ENCODE measurements at places on chromosomes 2 and 18. TPM values are rescaled to one million over a fixed set of nuclear protein-coding genes. Genes with fewer than 3 reads are reported as not detected.
A peak's percentile ranks its signal among the peaks of the same experiment; 100 is the strongest.

DNA sequence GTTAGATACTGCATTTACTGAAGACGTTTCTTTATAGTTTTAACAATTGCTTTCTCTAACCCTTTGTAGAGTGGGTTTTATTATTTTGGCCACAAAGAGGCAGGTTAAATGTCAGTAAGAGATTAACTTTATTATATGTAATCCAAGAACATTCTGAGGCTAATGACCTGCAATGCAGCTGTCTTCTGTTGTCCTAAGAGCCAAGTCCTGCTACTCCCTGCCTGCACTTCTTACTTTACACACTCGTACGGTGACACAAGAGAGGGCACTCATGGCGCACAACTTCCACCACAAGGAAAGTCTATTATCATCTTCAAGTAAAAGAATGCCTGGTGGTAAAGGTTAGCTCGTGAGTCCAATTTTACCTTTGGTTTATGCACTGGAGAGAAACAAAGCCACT lies 471.0 kb upstream of the HNMT start:
- DNase-seq, result no peak
- H3K36me3 ChIP-seq, result no peaks in the 10 kb centered on the region
- no peak overlapping the region for H3K4me3 ChIP-seq

Gene HOXD9
- not detected for total RNA-seq

GRCh38 chr2:133956434-133956935 lies 297.4 kb upstream of the MGAT5 start:
- no peaks in the 10 kb centered on the region for H3K4me1 ChIP-seq
- H3K27me3 ChIP-seq, result no peaks in the 10 kb centered on the region
- no peak overlapping the region for H3K4me3 ChIP-seq
- DNase-seq, result no peak
- no peaks in the 10 kb centered on the region for H3K36me3 ChIP-seq
- no peak overlapping the region for H3K27ac ChIP-seq

- H3K4me1 ChIP-seq, result peaks cover 3% of the 10 kb centered on the region
- H3K36me3 ChIP-seq, result no peaks in the 10 kb centered on the region
- H3K27ac ChIP-seq, result no peak overlapping the region
- no peak for DNase-seq
These were observed 30.2 kb upstream of the HPCAL1 start for GRCh38 chr2:10272464-10272863.

- no peak for DNase-seq
- peak overlapping the region; percentile 52 for H3K27ac ChIP-seq
- H3K27me3 ChIP-seq, result no peaks in the 10 kb centered on the region
- H3K4me3 ChIP-seq, result no peak overlapping the region
These were observed 105.9 kb downstream of the ACKR3 start for GRCh38 chr2:236675526-236675925.

DNA sequence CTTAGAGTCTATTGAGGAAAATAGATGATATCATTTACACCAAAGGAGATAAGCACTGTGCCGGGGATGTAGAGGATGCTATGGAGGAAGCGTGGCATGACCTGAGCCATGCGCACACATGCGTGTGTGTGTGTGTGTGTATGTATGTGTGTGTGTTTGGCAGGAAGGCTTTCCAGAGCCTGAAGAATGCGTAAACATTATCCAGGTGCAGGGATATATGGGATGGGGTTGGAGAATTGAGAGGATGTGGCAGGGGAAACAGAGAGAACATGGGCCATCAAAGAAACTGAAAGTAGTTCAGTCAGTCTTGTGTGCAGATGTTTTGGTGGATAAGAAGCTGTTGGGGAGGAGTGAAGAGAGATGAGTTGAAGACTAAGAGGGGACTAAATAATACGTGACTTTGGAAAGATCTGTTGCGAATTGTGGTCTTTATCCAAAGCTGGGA lies 9.3 kb upstream of the STAT1 start:
- no peaks in the 10 kb centered on the region for H3K27me3 ChIP-seq
- H3K4me3 ChIP-seq, result no peak overlapping the region
- DNase-seq, result no peak
- H3K27ac ChIP-seq, result no peak overlapping the region

GRCh38 chr2:10331027-10331701 lies 28.5 kb downstream of the HPCAL1 start:
- H3K4me3 ChIP-seq, result no peak overlapping the region
- H3K4me1 ChIP-seq, result peaks cover 33% of the 10 kb centered on the region
- no peaks in the 10 kb centered on the region for H3K36me3 ChIP-seq
- no peak overlapping the region for H3K27ac ChIP-seq
- peak; percentile 55 for DNase-seq

Gene HOXD1
- total RNA-seq, result not detected

Gene MAP3K19
- not detected for total RNA-seq

DNA sequence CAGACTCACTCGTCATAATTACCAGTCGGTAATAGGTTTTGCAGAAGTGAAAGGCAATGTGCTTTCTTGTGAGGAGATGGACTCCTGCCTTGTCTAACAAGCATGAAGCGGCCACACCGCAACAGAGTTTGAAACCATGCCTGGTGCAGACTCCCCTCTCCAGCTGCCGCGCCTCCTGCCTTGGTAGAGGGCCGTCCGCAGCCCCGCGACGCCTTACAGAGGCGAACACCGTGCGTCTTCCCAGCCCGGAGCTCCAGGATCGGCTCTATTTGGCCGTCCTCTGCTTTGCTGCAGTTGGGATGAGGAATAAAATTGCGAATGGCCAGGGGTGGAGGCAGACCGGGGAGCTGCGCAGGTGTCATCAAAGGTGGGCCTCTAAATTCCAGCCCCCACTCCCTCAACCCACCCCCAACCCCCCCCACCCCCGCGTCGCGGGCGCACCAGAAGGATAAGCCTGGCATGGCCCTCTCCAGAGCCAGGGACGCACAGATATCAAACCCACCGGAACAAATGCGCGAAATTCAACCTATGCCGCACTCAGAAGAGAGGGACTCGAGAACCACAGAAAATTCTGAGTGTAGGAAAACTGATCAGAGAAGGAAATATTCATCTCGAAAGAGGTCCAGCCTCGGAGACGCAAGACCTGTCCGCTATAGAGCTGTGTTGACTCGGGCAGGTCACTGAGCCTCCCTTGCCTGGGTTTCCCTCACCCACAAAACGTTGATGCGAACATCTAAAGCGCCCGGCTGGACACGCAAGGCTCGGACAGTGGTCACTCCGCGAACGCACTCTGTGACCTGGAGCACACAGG lies 1.1 kb downstream of the TRABD2A start:
- peaks cover 21% of the 10 kb centered on the region for H3K4me1 ChIP-seq
- peak overlapping the region; percentile 24 for H3K4me3 ChIP-seq
- H3K27me3 ChIP-seq, result peaks cover 30% of the 10 kb centered on the region
- no peak overlapping the region for H3K27ac ChIP-seq
- H3K36me3 ChIP-seq, result no peaks in the 10 kb centered on the region

DNA sequence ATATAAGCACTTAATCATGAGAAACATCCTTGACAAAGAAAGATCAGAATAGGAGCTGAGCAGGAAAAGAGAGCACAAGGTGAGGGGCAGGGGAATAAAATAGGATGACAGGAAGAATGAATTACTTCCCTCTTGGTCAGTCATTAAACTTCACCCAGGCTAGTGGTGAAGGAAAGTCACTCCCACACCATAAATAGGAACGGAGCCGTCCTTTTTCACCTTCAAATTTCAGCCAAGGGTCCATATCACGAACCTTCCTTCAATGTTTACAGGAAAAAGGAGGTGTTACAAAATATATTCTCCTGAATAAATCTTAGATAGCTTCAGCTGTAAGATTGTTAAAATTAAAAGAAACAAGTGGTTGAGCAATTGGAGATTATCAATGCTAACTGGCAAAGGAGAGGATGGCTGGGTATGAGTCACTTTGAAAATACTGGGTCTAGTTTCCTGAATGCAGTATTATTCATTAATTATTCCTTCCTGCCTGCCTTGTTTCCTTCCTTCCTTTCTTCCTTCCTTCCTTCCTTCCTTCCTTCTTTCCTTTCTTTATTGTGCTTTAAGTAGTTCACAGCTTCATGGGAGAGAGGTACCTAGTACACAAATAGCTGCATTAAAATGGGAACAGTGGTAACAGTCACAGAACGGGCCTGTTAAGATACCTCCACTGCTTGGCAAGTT lies 292.3 kb upstream of the ID2 start:
- peak; percentile 29 for DNase-seq
- no peaks in the 10 kb centered on the region for H3K36me3 ChIP-seq
- H3K27me3 ChIP-seq, result no peaks in the 10 kb centered on the region
- H3K4me3 ChIP-seq, result no peak overlapping the region
- H3K27ac ChIP-seq, result no peak overlapping the region

Gene TET3
- total RNA-seq, result 39.9 TPM

DNA sequence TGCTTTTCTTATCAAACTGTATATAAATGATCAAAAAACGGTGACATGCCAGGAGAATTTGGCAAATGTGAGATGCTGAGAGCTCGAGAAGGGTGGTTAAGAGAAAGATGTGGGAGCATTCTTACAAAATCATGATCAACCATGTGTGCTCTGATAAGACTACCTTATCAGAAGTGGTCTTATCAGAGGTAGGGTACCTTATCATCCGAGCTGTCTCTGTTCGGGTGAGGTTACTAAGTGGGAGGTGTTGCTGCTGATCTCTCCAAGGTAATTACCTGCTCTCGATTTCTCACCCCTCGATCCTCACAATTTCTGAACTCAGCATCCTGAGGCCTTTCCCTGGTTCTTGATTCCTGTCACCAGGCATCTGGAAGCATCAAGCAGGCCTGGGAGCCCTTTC lies 813.0 kb upstream of the ID2 start:
- H3K4me1 ChIP-seq, result no peaks in the 10 kb centered on the region
- no peak overlapping the region for H3K27ac ChIP-seq
- no peak for DNase-seq
- no peak overlapping the region for H3K4me3 ChIP-seq
- peaks cover 5% of the 10 kb centered on the region for H3K27me3 ChIP-seq

GRCh38 chr2:6999211-6999877 lies 82.1 kb downstream of the RNF144A start:
- no peak overlapping the region for H3K27ac ChIP-seq
- no peaks in the 10 kb centered on the region for H3K36me3 ChIP-seq
- H3K4me3 ChIP-seq, result no peak overlapping the region
- H3K4me1 ChIP-seq, result no peaks in the 10 kb centered on the region
- no peak for DNase-seq

GRCh38 chr18:48028696-48029095 lies 98.2 kb upstream of the SMAD2 start:
- H3K27ac ChIP-seq, result no peak overlapping the region
- H3K4me3 ChIP-seq, result no peak overlapping the region
- no peaks in the 10 kb centered on the region for H3K27me3 ChIP-seq

DNA sequence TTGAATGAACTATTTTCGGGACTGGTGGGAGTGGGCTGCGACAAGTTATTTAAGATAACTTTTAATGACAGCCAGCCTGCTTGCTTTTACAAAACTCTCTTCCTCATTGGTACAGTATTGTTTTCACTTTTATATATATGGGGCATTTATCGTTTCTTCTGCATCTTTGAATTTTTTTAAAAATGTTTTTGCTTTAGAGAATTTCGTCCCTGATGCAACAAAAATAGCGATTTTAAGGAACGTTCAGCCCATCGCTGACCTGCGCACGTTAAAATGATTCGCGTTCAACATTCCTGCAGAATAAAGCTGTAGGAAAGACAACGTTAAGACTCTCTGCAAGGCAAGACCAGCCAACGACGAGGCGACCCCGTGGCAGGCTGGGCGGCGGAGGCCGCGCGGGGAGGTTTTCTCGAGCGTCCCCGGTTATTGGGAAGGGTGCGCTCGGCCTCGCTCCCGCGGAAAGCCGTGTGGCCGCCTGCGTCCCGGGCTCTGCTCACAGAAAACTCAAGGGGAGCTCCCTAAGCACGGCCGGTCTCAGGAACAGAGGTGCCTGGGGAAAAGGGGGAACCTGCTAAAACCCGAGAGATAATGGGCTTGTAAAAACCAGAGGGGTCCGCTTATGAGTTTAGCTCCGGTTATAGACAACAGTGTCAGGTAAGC lies 3.0 kb downstream of the PAX8 start:
- H3K27me3 ChIP-seq, result peaks cover 71% of the 10 kb centered on the region
- H3K36me3 ChIP-seq, result no peaks in the 10 kb centered on the region
- no peak overlapping the region for H3K27ac ChIP-seq
- no peak overlapping the region for H3K4me3 ChIP-seq
- DNase-seq, result no peak

Gene FOXD4L1
- total RNA-seq, result not detected

DNA sequence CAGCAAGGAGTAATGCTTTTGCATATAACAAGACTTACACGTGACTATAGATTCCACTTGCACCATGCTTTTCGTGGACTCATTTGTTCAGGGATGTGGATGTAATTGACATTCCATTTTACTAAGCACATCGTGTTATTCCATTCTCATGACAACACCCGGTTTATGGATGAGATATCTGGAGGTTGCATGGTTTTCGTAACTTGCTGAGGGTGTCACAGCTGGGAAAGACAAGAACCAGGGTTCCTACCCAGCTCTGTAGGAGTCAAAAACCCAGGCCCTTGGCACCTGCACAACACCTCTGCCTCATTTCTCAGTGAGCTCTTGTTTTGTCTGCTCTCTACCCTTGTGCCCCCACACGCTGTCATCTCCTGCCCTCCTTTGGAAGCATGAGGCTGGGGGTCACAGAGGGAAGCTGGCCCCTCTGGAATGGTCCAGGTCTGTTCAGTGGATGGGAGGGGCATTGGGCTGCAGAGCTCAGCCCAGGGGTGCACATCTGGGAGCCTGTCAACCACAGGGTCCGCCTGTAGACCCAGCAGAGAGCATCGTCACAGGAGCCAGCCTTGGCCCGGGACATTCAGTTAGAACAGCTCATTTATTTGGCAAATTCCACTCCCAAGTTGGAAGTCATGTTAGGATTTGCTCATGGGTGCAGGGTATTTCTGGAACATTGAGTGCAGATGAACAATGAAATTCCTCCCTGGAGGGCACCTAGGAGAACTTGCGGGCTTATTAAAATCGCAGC lies 120.1 kb upstream of the TWIST2 start:
- H3K27ac ChIP-seq, result no peak overlapping the region
- peaks cover 16% of the 10 kb centered on the region for H3K4me1 ChIP-seq
- peak; percentile 61 for DNase-seq

GRCh38 chr2:25955869-25956535 lies 26.3 kb downstream of the KIF3C start:
- no peaks in the 10 kb centered on the region for H3K36me3 ChIP-seq
- no peak for DNase-seq
- no peaks in the 10 kb centered on the region for H3K27me3 ChIP-seq
- H3K4me3 ChIP-seq, result no peak overlapping the region
- H3K4me1 ChIP-seq, result peaks cover 5% of the 10 kb centered on the region

Gene TMEM169
- 20.1 TPM for total RNA-seq

Gene LIMS4
- 1.3 TPM for total RNA-seq

- H3K27me3 ChIP-seq, result no peaks in the 10 kb centered on the region
- H3K36me3 ChIP-seq, result no peaks in the 10 kb centered on the region
- no peak for DNase-seq
- no peaks in the 10 kb centered on the region for H3K4me1 ChIP-seq
- H3K27ac ChIP-seq, result no peak overlapping the region
- H3K4me3 ChIP-seq, result no peak overlapping the region
These were observed 38.9 kb downstream of the HIBCH start for GRCh38 chr2:190280565-190281350.

Gene SNORC
- total RNA-seq, result 3.1 TPM

Gene SLC66A2
- 25.3 TPM for total RNA-seq

- no peaks in the 10 kb centered on the region for H3K27me3 ChIP-seq
- peaks cover 26% of the 10 kb centered on the region for H3K4me1 ChIP-seq
- H3K4me3 ChIP-seq, result peak overlapping the region; percentile 84
These were observed 2.4 kb downstream of the MTCL1 start for GRCh38 chr18:8707556-8708300.

All from astrocyte (in vitro differentiated cells and primary cell).